ENCODE measurements at places on chromosomes 16 and 17.

GRCh38 chr16:86835982-86836381 lies 257.6 kb downstream of the FOXL1 start:
- DNase-seq, result no peak

GRCh38 chr17:69733171-69734012 lies 318.9 kb downstream of the MAP2K6 start:
- no peak for DNase-seq

DNA sequence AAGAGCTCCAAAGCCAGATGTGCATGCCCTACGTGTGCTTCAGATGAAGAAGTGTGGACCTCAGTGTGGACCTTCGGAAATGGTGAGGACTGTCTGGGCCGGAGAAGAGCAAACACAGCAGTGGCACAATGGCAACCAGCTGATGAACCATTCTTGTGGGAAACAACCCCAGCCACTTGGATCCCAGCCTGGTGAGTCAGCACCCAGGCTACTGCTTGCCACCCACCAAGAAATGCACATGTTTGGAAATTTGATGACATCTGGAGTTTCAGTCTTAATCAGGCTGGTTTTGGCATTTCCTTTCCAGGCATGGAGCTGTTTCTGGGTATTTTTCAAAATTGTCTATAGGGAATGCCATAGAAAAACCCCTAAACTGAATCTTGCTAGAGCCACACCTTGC lies 42.7 kb downstream of the DYNLRB2 start:
- DNase-seq, result no peak

GRCh38 chr17:29115961-29116803 lies 64.0 kb downstream of the MYO18A start:
- no peak for DNase-seq
